ENCODE measurements at places on chromosomes 2 and 18.

GRCh38 chr2:23505218-23505983 lies 120.4 kb downstream of the KLHL29 start:
- DNase-seq: no peak

DNA sequence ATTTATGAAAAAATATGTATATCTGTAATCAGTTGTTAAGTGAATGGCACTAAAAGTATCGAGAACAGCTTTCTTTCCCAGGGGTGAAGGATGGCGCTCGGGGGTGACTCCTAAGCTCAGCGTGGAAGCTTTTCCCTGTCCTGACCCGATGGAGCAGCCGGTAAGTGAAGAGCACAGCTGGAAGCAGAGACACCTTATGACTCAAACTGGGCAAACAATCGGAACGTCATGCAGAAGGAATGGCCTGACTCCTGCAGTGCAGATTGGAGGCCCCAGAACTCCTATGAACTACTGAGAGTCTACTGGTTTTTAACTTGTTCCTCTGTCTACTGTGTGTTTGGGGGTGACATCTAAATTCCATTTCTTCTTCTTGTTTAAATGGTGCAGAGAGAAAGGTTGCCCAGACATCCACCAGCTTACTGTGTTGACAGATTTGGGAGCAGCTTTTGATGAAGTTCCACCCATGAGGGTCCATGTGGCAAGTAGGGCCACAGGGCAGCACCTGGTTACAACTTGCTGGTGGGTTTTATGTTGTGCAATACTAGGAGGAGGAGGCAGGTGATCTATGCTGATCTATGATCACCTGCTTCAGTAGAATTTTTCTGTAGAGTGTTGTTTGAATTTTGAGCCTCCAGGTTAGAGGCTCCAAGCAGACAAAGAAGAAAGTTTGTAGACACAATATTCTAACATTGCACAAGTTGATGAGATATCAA lies 52.8 kb upstream of the TMEM182 start:
- DNase-seq: no peak

GRCh38 chr2:158782136-158782535 lies 13.0 kb upstream of the DAPL1 start:
- no peak for DNase-seq

DNA sequence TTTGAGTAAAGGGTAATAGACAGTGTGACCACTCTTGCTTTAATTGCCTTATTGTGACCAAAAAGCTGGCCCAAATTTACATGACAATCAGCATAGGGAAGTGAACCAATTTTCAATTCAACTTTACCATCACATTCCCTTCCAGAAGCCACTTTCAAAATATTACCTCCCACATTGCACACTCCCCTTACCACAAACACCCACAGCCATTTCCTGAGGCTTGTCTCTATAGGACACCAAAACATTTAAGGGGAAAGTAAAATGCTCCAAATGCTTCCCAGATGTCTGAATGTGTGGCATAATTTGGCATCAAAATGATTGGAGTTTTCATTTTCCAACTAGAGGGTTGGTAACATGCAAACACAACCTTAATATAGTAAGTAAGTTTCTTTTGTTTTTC lies 616.1 kb downstream of the SLC4A3 start:
- DNase-seq: no peak

DNA sequence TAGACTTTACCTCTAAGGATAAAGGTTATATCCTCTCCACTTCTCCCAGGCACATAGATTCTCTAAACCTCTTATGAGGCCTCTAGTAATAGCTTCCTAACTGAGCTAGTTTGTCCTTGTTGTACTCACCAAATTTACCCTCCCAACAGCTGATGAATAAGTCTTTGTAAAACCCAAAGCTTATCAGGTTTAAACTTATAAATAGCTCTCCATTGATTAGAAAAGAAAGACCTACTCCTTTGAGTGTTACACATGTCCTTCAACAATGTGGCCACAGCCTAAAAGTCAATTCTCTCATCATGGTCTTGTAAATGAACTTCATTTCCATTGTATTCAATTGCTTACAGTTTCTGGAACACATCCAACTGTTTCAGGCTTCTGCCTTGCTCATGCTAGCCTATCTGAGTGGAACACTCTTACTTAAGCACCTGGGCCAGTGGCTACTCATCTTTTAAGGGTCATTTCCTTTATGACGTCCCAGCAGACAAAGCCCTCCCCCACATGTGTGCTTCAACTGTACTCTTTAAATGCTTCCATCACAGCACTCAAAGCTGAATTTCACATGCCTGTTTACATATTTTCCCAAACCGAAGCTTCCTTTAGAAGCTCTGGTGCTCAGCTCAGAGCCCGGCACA lies 131.6 kb downstream of the CDH2 start:
- no peak for DNase-seq

- DNase-seq: peak; percentile 20
Observed at GRCh38 chr2:100924520-100925451, 77.3 kb upstream of the RPL31 start.

DNA sequence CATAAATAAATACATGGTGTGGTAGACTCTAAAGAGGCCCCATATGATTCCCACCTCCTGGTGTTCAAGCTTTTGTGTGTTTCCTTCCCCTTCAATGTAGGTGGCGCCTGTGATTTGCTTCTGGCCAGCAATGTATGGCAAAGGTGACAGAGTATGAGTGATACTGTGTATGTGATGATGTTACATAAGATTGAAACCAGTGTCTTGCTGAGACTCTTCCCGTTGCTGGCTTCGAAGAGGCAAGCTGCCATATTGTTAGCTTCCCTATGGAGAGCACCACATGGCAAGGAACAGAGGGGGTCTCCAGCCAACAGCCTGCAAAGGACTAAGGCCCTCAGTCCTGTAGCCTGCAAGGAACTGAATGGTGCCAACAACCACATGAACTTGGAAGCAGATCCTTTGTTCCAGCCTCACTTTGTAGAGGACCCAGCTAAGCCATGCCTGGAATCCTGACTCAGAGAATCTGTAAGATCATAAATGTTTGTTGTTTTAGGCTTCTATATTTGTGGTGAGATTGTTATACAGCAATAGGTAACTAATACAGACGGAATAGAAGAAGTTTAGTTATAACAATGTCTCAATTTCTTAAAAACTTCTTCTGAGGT lies 1.7 kb upstream of the SMAD4 start:
- DNase-seq: no peak

DNA sequence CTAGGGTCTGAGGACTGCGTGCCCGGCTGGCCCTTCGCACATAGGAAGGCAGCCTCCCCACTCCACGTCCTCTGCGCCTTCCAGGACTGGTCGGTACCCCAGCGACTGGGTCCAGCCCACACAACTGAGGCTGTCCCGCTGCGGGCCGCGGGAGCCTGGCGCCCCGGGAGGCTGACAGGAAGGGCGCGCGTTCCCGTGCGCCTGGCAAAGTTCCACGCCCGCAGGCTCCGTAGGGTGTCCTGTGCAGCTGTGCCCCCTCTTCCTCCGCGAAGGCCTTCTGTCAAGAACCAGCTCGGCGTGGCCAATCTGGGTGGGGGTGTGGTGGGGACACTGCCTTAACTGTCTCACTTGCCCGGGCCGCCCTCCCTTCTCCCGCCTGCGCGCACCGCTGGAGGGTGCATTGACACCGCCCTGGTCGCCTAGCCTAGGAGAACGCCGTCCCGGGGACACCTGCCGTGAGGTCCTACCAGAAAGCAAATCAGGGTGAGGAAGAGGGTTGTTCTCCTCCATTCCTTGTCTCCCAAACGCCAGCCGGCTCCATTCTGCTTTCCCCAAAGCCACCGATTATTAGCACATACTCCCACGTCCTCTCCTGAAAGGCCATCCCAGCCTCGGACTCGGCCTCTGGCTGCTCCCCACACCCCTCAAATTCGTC lies 618 bp upstream of the LYPD1 start:
- DNase-seq: peak; percentile 68

DNA sequence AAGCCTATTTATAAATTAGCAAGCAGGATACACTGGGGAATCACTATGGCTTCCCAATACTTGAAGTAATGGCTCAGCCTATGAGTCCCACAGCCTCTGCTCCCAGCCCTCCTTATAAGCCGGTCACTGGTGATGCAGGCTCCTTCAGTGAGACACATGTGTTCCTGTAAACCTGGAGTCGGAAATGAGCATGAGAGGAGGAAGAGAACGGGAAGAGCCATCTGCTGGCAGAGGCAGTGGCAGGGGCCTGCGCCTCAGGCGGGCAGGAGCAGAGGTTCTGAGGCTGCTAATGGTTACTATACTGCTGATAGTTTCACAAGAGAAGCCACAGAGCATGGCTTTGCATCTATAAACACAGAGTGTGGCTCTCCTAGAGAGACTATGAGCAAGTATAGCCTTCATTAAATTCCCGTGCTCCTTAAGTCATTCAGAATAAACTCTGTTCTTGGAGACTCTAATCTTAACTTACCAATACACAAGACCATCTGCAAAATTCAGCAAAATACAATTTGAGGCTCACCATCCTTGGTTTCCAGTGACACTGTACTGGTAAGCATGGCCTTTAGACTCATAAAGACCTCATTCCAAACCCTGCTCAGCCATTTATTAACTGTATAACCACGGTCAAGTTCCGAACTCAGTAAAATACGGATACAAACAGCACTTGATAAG lies 63.3 kb downstream of the FBXO15 start:
- DNase-seq: no peak

DNA sequence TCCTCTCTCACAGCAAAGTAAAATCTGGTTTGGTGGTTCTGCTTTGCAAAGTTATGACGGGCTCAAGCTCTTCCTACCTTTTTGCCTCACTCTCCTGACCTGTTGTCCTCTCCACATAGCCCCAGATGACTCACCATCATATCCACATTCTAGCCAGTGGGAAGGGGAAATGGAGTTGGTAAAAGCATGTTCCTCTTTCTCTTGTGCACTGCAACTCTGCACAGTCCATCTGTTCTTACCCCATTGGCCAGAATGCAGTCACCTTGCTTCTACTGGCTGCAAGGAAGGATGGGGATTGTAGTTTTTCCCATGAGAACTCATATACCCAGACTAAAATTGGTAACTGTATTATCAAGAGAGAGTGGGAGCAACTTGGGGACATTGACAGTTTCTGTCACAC lies 50.4 kb upstream of the SMIM21 start:
- no peak for DNase-seq

DNA sequence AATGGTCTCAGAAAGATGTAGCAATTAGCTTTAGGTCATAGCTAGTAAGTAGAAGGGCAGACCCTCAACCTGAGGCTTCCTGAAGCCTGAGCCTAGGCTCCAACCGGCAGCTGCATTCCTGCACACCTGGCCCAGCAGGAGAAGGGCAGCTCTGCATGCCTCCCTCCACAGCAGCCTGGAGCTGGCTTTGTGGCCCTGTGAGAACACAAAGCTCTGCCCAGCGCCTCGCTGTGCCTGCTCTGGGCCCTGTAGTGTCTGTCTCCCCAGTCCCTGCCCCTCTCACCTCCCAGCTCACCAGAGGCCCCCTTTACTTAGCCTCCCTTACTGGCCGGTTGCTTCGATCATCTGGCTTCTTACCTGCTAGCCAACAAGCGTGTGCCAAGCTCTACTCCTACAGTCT lies 6.7 kb downstream of the TMEM214 start:
- DNase-seq: no peak

DNA sequence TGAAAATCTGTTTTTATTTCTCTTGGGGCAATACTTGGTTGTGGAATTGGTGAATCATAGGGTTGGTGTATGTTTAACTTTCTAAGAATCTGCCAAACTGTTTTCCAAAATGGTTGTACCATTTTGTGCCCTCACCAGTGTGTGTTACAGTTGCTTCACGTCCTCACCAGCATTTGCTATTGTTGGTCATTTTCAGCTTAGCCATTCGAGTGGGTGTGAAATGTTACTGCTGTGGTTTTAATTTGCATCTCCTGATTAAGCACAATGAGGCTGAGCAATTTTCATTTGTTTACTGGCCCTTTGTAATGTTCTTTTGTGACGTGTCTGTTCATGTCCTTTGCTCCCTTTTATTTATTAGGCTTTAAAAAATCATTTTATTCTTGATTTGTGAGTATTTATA lies 49.7 kb downstream of the FOSL2 start:
- no peak for DNase-seq

GRCh38 chr2:203404996-203405395 lies 76.8 kb downstream of the ABI2 start:
- no peak for DNase-seq

DNA sequence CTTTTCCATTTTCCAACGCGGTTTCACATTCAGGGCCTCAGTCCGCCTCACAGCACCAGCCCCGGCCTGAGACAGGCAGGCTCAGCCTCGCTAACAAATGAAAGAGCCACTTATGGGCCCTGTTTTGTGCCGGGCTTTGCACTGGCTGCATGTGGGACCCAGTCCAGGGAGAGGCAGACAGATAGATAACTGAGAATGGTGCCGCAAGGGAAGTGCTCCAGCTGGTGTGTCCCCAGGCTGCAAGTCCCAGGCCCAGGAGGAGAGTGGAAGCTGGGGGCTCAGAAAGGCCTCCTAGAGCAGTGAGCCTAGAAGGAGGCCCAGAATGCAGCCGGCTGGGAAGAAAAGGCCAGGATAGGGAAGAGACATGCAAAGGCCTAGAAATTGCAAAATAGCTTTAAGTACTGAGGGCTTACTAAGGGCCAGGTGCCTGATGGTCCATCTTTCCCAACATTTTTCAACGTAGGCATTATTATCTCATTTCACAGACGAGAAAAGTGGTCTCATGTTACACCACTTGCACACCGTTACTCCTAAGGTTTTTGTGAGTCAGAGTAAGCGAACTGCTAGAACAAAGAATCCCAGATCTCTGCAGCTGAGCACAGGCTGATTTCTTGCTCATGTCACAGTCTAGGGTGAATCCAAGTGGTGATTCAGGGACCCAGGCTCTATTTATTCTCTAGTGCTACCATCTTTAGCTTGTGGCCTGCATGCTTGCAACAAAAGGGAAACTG lies 26.0 kb downstream of the ADRA2B start:
- DNase-seq: no peak

GRCh38 chr18:53266850-53267249 lies 926.9 kb downstream of the DCC start:
- no peak for DNase-seq

- DNase-seq: peak; percentile 72
Observed at GRCh38 chr18:24014986-24015638, 558 bp downstream of the TTC39C start.

GRCh38 chr2:105761931-105762515 lies 17.3 kb downstream of the NCK2 start:
- peak; percentile 66 for DNase-seq

- DNase-seq: no peak
Observed at GRCh38 chr2:149155988-149156387, 117.5 kb downstream of the LYPD6B start.

GRCh38 chr18:12872408-12872807 lies 11.6 kb downstream of the PTPN2 start:
- no peak for DNase-seq
